NCI-H345 (cell line): ENCODE measurements at places on chromosomes 1 and 21.

- DNase-seq: no peak
These were observed 4.1 kb downstream of the GRHL3 start for GRCh38 chr1:24323281-24323680.

- DNase-seq: no peak
These were observed 92.0 kb downstream of the TIAM1 start for GRCh38 chr21:31252091-31252490.

GRCh38 chr1:234675572-234675971 lies 65.6 kb upstream of the IRF2BP2 start:
- no peak for DNase-seq

- no peak for DNase-seq
These were observed 102.7 kb upstream of the DPH5 start for GRCh38 chr1:101128211-101128727.

DNA sequence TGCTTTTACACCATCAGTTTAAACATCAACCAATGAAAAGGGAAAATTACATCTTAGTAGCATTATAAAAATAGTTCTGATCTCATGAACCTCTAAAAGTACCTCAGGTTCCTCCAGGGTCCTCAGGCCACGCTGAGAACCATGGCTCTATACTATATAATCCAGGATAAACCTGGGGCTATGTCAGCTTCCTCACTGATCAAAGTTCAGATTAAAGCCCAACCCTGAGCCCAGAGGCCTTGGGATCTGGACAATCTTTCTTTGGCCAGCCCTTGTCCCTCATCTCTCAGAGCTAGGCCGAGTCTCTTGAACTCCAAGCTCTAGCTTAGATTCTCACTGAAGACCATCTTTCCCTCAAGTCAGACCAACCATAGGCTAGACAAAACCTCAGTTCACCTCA lies 168.3 kb downstream of the PLPP3 start:
- DNase-seq: no peak

- DNase-seq: no peak
These were observed 43.4 kb downstream of the RALGPS2 start for GRCh38 chr1:178768423-178768822.

- no peak for DNase-seq
These were observed 1.4 kb downstream of the STXBP3 start for GRCh38 chr1:108747898-108748297.

DNA sequence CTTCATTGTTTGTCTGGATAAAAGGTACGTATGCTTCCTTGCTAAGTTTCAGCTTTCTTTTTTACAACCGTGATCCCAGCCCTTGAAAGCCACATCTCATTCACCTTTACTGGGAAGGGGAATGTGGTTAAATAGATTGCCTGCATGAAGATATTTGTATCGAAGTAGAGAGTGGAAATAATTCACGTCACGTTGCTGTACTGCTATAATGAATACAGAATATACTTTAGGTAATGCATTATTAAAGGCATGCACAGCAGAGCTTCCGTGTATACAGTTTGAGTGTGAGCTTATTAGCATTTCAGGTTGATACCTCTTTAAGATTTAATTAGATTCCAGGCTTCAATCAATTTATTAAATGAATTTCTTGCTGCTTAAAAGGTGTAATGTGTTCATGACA lies 153.8 kb downstream of the HHAT start:
- no peak for DNase-seq

- no peak for DNase-seq
These were observed 26.0 kb downstream of the SLC16A1 start for GRCh38 chr1:112929979-112930378.

GRCh38 chr1:16172964-16173446 lies 17.1 kb upstream of the EPHA2 start:
- DNase-seq: no peak

DNA sequence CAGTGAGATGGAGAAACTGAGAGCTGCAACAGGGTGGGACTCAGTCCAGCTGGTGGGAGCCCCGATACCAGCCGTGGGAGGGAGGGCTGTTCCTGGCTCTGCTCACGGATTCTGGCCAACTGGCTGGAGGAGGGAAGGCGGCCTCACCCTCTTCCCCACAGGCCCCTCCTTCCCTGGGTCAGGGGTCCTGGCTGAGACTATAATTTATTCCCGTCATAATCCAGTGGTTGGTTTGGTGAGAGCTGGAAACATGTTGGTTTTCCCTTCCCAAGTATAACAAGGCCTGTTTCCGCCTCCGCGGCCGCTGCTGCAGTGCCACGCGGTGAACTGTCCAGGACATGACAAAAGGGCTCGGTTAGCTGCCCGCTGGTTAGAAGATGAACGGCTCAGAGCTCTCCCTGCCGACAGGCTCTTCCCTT lies 10.0 kb downstream of the PTPRF start:
- no peak for DNase-seq

DNA sequence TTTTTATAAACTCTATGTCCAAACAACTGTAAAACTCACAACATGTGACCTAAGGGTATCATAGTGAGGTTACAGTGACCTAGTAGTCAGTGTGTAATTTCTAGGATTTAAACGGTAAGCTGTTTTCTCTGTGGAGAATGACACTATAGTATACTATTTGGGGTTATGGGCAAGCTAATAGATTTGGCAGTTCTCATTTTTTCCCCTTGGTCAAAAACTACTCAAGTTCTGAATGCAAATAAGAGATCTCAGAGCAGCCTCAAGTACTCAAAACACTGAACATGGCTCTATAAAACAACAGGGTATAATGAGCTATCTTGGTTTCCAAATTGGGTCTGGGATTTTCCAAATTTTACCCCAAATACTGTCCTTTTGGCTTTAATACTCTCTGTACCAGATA lies 88.5 kb upstream of the HMCN1 start:
- DNase-seq: no peak

GRCh38 chr1:221335161-221336101 lies 406.5 kb downstream of the DUSP10 start:
- DNase-seq: peak; percentile 59

GRCh38 chr1:81974222-81974841 lies 173.6 kb downstream of the ADGRL2 start:
- no peak for DNase-seq

- DNase-seq: no peak
These were observed 126.9 kb downstream of the SETD4 start for GRCh38 chr21:35933466-35933865.

GRCh38 chr1:156344409-156344808 lies 6.1 kb downstream of the TSACC start:
- DNase-seq: no peak

- no peak for DNase-seq
These were observed 39.9 kb upstream of the INSL5 start for GRCh38 chr1:66840929-66841328.

GRCh38 chr1:207052911-207053769 lies at the start of gene PFKFB2:
Gene PFKFB2, plus strand, starts transcription at chr1:207053275. Its CDS starts 1,443 bp downstream, at chr1:207054718.
- DNase-seq: peak; percentile 99

GRCh38 chr21:37829447-37829846 lies 86.8 kb downstream of the KCNJ6 start:
- DNase-seq: no peak

- DNase-seq: no peak
These were observed 1863.5 kb downstream of the MRPL39 start for GRCh38 chr21:23743821-23744220.

DNA sequence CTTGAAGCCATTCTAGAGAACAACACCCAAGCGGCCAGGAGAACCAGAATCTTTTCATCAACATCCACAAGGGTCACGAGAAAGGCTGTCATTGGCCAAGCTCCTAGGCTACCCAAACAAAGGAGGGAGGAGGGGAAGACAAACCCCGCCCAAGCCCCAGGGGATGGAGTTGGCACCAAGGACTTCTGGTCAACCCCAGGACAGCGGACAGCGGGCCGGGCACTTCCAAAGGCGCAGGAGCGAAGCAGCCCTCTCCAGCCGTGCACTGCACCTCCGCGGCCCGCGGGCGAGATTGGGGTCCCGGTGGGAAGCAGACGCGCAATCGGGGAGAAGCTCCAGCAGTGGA lies at the start of gene CLIC6:
TSS of gene CLIC6 (plus strand) at position 192 of the 346 bp plus-strand sequence. CDS start 395 bp downstream, outside the sequence.
- no peak for DNase-seq

DNA sequence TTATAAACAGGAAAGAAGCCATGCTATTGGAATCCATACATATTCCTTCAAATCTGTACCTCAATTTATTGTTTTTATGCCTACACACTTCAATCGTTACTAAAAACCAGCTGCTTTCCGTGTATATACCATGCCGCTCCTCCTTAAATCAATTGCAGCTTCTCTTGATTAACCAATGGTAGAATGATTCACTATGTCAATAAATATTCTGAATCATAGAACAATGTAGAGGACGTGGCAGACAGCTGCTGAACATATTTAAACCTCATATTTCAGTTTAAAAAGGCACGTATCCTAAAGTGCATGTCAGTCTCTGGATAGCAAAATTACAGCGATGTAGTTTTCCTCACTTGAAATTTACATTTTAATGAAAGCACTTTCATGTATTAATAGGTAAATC lies 100.4 kb downstream of the MRPL39 start:
- no peak for DNase-seq

DNA sequence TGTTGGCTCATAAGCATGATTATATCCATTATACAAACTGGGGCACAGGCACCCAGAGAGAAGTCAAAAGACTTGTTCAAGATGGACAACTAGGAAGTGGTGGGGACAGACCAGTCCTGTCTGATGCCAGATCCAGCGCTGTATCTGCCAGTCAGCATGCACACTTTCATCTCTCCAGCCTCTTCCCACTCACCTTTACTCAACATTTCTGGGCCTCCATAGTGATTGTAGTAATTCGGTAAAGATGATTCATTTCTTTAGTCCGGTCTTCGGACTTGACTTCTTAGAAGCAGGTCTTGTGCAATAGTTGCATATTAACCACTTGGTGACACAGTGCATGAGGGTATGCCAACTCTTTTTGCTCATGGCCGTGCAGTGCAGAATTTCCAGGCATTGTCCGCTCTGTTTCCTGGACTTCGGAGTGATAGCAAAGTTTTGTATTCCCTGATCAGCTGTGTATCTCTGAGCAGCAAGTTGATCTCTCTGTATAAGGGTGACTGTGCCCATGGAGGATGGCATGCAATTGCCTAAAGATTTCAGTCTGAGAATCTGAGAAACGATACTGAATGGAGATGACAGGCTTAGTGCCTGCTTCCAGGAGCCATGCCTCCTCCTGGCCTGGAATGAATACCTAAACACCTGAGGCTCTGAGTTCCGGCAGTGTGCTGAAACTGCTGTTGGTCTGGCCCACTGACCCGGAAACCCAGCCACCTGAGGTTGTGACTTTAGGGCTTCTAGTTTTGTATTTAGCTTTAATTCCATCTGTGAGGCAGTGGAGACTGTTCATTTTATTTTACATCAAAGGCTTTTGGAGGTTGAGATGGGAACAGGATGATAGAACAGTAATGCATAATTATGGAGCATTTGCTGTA lies 39.0 kb downstream of the GALNT2 start:
- no peak for DNase-seq

GRCh38 chr1:109717729-109718128 lies 5.7 kb downstream of the GSTM5 start:
- no peak for DNase-seq

- DNase-seq: no peak
These were observed 2.7 kb downstream of the HNRNPU start for GRCh38 chr1:244861683-244862082.

DNA sequence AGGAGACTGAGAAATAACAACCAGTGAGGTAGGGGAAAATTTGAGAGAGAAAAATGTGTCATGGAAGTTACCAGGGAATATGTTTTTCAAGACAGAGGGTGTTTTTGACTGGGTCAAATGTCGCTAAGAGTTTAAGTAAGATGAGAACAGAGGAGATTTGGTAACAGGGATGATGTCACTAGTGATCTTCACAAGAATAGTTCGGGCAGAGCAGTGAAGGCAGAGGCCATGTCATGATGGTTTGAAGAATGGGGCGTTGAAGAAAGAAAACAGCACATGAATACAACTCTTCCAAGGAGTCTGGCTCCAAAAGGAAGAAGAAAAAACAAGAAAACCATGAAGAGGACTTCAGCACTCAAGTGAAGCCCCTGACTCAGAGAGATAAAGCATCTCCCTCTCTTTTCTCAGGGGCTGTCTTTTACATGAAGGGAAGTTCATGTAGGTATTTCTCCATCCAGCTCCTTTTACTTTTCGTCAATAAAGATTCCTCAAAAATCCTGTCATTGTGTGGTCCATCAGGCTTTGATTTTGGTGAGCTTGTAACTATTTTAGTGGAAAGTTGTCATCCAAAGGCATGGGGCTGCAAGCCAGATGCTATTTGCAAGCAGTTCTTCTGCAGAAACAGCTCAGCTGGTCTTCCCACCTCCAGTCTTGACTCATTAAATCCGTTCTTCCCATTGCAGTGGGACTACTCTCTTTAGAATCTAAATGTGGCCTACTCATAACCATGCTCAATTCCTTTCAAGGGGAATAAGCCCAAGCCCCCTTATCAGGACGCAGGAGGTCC lies 397.3 kb downstream of the LMX1A start:
- no peak for DNase-seq

GRCh38 chr1:19582318-19582717 lies 61.8 kb upstream of the NBL1 start:
- peak; percentile 3 for DNase-seq

DNA sequence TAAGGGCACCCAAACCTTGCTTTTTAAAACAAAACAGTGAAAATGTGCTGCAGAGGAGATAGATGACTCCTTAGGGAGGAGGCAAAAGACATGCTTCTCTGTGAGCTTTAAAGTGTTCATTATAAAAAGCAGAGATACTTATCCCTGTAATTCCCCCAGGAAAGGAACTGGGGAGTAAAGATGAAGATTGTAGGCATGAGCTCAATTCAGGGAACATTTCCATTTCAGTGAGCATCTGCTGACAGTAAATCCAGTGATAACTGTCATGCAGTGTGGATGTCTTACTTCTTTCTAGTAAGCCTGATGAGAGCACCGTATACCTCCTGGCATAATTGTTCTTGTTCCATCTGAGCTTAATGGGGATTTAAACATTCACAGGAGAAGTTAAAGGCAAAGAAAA lies 1296.5 kb downstream of the MRPL39 start:
- DNase-seq: no peak

GRCh38 chr1:71908303-71908702 lies 374.0 kb downstream of the NEGR1 start:
- DNase-seq: no peak

- DNase-seq: no peak
These were observed 17.3 kb downstream of the C8B start for GRCh38 chr1:56948403-56949023.

- no peak for DNase-seq
These were observed 1120.3 kb downstream of the BRINP3 start for GRCh38 chr1:189357317-189357716.

DNA sequence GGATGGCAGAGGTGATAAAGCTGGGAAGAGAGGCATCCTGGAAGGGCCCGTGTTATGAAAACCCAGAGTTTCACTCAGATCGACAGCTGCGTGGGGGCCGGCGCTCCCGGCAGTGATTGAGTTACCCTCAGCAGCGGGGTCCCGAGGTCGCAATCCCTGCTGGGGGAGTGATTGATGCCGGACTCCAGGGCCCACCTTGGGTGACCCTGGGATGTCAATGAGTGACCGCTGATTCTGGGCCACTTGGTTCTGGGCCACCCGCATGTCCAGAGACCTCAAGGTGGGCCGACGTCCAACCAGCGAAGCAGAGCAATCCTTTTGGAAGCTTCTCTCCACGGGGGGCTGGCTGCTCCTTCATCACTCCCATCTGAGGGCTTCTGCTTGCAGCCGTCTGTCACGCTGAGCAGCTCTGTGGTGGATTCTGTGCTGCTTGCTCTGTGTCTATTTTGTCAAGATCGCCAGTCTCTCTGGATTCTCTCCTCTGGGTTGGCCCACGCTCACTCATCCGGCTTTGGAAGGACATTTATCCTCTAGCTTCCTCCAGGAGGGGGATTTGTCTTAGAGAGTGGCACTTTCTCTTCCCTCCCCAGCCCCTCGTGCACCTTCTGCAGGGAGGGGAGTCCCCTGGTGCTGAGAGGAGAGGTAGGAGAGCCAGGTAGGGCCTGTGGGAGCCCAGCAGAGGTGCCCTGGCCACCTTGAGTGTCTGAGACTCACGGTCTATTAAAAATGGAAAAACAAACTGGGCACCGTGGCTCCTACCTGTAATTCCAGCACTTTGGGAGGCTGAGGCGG lies 110.9 kb upstream of the C1orf174 start:
- no peak for DNase-seq
